NCI-H524 treated with DMSO at 0.1 percent for 48 hours (cell line): ENCODE measurements at places on chromosomes 1 and 21.

- DNase-seq: no peak
Measured at GRCh38 chr1:170734412-170735175, 70.7 kb downstream of the PRRX1 start.

- DNase-seq: no peak
Measured at GRCh38 chr1:234096161-234096770, 191.8 kb downstream of the SLC35F3 start.

DNA sequence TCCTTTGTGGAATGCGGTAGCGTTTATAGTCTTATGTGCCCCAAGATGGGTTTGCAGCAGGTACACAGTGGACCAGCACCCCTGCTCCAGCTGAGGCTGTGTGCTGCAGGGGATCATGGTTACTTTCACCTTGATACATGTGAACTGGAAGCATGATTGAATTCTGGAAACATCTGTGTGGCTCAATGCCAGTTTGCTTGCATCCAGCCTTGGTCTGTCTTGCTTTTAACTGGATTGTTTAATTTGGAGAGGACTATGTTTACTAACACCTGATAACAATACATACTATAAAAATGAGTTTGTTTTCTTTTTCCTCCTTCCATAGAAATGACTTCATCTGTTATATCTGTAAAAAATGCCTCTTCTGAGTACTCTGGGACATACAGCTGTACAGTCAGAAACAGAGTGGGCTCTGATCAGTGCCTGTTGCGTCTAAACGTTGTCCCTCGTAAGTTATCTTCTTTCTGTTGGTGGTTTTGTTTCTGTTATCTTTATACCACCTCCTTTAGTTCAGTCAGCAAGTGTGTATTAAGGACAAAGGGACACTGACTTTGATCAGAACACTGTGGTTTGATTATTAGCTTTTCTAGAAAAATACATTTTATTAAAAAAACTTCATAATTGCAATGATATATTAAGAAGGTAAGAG is 47.7 kb downstream of the CXADR start:
- no peak for DNase-seq

GRCh38 chr21:22536509-22536908 is 1538.3 kb downstream of the NCAM2 start:
- no peak for DNase-seq
